ENCODE measurements at places on chromosomes 5 and 9.

- DNase-seq: no peak
These were observed 274.4 kb downstream of the HINT1 start for GRCh38 chr5:130890610-130891009.

DNA sequence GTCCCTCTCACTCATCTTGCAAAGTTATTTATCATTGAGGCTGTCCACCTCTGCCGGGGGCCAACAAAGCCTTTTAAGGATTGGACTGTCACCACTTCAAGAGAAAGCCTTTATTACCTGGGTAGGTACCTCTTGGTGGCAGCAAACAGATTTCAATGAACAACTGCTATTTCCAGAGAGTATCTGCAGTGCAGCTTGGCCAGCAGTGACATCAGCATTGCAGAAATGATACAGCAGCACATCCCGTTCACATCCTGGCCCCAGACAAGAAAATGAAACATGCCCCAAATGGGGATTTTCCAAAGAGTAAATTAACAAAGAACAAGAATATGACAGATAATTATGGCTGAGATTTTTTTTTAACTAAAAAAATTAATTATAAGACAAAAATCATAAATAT, 2.3 kb upstream of the SPATA6L start:
- DNase-seq: no peak

- DNase-seq: no peak
These were observed 117.0 kb downstream of the PAPPA start for GRCh38 chr9:116270546-116270945.

GRCh38 chr9:136695955-136696354, 8.7 kb upstream of the AGPAT2 start:
- DNase-seq: no peak

GRCh38 chr9:35952526-35953191, 5.3 kb downstream of the OR2S2 start:
- DNase-seq: no peak

- DNase-seq: no peak
These were observed 149.5 kb downstream of the FANCC start for GRCh38 chr9:95167998-95168397.

DNA sequence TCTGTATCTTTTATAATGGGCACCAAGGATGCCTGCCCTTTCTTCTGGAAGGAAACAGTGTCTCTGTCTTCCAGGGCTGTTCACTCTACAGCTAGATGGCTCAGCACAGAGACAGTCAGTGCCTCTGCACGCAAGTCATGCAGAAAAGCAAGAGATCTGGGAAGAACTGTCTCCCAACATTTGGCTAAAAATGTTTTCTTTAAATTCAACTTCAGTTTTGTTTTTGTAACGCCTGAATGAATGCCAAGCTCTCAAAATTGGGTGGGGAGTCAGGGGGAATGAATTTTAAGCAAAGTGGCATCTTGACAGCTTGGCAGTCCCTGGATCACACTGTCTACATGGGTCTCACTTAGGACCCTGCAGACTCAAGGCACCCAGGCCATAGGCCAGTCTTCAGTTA, 12.6 kb downstream of the OLFML2A start:
- DNase-seq: no peak

DNA sequence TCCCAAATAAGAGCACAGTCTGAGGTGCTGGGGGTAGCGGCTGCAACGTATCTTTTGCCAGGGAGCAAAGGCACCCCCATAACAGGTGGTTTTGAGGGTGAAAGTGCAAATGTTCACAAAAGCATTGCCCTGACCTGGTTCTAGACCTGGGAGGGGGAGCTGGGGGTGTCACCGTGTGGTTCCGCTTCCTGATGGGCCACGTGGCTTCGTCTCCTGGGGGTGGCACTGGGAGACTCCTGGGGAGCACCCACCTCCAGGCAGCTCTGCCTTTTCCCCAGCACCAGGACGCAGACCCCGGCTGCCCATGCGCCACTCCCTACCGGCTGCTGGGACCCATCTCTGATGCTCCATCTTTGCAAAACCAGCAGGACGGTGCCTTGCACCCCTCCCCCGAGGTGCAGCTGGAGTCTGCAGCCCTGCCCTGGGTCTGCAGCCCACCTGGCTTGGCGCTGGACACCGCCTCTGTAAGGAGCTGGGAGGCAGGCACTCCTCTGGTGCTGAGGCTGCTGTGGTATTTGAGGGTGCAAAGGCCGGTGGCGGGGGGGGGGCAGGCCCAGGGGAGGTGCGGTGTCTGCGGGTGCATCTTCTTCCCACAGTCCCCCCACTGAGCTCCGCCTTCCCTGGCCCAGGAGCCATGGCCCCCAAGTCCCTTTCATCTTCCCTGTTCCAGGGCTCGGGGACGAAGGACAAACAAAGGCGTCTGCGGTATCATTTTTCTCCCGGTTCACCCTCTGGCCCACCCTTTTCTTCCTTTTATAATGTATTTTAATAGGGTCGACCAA, 29.8 kb upstream of the RXRA start:
- no peak for DNase-seq

GRCh38 chr9:16136961-16137360, 584.1 kb downstream of the CCDC171 start:
- DNase-seq: no peak

- DNase-seq: no peak
These were observed at the start of gene ABO for GRCh38 chr9:133275105-133276000. Gene ABO (minus strand): TSS chr9:133275201.

GRCh38 chr9:107971241-107971640, 481.7 kb upstream of the KLF4 start:
- no peak for DNase-seq

- no peak for DNase-seq
These were observed 224.6 kb downstream of the CTNND2 start for GRCh38 chr5:11679676-11680075.

- DNase-seq: peak; percentile 32
These were observed 6.7 kb upstream of the ISL1 start for GRCh38 chr5:51376509-51376908.

DNA sequence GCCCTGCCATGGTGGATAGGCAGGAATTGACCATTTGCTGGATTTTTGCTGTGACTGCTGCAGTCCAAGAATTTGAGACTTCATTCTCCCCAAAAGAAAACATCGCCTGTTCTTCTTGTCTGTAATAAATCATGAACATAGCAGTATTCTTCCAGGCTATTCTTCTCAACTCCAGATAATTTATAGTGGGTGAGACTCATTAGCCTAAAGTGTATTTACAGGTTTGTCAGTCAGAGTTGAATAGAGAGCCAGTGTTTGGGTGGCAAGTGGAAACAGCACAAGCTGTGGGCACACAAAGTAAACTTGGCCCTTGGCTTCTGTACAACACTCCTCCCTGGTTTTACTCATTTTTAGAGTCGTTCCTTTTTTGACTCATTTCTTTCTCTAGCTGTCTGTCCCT, 128.2 kb upstream of the VCAN start:
- no peak for DNase-seq

- DNase-seq: no peak
These were observed 1.9 kb downstream of the PCSK5 start for GRCh38 chr9:75892216-75892911.

- DNase-seq: no peak
These were observed 104.1 kb upstream of the TBC1D2 start for GRCh38 chr9:98359569-98359968.

GRCh38 chr5:150780187-150780692, 1.7 kb downstream of the SMIM3 start:
- no peak for DNase-seq

GRCh38 chr5:2008851-2009629, 126.3 kb upstream of the IRX4 start:
- DNase-seq: no peak

DNA sequence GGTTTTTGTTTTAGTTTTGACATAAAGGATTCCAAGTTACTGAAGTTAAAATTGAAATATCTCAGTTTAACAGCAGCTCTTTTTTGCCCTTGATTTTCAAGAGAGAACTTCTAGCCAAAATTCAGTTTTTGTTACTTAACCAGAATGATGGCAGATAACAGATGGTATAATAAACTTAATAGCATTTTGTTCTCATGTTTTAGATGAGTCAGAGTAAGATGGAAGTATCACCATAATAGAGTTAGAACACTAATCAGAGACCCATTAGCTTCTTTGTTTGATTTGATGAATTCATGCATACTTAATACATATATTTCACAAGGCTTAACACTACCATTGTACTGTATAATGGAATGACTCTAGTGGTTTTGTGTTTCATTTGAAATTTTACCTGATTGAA, 11.9 kb downstream of the ZCCHC9 start:
- DNase-seq: no peak

DNA sequence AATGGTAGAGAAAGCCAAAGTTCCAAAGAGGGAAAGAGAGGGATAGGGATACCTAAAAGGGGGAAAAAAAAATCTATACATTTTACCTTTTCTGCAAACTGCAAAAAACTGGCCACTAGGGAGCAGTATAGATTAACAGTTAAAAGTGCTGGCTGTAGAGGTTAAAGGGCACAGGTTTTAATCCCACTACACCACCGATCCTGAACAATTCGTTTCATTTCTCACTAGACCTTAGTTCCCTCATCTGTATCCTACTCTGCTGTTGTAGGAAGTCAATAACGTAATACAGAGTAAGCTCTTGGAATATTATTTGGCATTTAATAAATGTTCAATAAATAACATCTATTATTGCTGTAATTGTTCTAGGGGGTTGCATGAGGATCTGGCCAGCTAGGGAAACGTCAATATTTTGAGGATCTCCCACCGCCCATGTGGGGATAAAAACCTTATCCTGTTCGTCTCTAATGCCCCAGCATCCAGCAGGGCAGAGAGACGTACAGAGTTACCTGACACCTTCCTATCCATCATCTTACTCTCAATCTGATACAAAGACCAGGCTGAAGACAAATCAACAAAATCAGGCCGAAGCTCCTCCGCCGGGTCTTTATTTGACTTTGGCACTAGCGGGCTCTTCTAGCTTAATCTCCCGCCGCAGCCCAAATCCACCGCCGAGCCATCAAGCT, 757 bp downstream of the CDC26 start:
- no peak for DNase-seq

GRCh38 chr9:13513286-13513685, 233.8 kb upstream of the MPDZ start:
- DNase-seq: no peak

DNA sequence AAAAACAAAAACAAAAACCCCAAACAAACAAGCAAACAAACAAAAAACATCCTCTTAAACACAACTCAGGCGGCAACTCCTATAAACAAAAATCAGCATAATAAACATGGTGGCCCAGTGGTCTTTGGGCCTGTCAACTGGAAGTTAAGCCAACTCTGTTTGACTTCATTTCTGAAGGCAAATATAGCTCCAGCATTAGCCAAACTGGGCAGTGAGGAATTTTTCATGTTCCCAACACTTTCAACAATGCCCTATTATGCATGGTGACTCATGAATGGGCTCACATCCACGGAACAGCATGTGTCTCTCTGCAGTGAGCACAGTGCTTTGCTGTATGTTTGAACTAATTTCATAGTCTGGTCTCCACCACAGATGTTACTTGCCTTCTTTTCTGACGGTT, 143.9 kb upstream of the STC2 start:
- DNase-seq: no peak

DNA sequence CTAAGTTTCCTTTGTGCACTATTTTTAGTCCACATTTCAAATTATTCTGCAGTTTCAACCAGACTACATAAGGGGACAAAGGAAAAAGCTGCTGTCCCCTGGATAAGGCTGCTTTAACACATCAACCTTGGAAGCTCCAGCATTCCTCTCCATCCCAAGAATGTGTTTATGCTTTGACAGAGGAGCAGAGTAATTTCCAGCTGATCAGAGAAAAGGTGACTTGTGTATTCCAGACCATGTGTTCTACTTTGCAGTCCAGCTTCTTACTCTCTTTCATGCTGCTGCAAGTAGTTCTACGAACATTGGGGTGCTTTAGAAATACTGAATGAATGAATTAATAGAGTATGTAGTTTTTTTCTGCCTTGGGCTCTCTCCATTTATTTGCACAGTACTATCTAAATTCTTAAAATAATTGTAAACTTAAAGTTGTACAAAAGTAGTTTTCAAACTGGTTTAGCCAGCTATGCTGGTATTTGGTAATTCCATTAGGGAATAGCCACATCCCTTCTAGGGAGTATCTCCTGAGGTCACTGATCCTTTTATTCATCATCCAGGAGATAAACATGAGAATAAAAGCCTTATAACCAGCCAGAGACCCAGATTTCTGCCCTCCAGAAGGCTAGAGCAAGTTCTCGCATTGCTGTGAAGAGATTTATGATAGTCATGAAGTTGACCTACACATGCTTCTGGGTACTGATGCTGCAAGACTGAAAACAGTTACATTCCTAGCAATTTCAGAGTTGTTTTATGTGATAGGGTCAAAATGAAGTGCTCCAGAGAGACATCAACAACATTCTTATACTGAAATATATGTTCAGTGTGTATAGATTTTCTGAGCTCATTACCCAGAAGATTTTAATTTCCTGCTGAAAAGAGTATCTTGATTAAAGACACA, 215.2 kb downstream of the COMMD10 start:
- no peak for DNase-seq

GRCh38 chr5:135212361-135213026, 178.5 kb upstream of the PITX1 start:
- no peak for DNase-seq

All from NCI-H1436 treated with DMSO at 0.1 percent for 48 hours (cell line).